ENCODE measurements at places on chromosomes 6 and 20.

GRCh38 chr6:158646023-158646910, 1.7 kb upstream of the DYNLT1 start:
- no peak for DNase-seq

DNA sequence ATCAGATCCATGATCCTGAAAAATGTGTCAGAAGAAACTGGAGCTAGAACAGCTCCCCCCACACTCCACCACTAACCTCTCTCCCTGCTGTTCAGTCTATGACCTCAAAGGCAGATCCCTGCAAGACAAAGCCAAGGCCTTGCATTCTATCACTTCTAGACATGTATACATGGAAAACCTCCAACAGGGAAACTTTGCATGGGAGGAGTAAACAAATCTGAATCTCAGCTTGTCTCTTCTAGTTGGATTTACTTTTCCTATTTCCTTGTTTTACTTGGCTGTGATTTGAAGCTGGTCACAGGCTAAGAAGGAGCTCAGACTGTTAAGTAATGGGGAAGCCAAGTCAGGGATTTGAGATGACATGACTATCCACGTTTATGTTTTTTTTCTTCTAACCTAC, 456.8 kb upstream of the CHD6 start:
- no peak for DNase-seq

GRCh38 chr20:64156136-64156885, 7.9 kb upstream of the MYT1 start:
- no peak for DNase-seq

DNA sequence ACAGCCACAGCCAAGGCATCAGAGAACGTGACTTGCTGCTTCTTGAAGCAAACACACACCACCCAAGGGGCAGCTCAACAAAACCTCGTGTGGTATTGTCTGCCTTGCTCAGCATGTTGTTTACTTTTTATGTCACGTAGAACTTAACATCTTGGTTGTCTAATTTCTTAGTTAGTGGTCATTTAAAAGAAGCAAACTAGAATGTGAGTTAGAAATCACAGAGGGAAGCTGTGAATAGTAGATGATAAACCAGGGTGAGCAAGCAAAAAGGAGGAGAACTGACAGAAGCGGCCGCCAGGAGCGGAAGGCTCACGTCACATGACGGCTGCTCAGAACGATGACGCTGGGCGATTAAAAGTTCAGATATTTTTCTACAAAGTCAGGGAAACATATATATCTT, 51.5 kb upstream of the KIF25 start:
- no peak for DNase-seq

DNA sequence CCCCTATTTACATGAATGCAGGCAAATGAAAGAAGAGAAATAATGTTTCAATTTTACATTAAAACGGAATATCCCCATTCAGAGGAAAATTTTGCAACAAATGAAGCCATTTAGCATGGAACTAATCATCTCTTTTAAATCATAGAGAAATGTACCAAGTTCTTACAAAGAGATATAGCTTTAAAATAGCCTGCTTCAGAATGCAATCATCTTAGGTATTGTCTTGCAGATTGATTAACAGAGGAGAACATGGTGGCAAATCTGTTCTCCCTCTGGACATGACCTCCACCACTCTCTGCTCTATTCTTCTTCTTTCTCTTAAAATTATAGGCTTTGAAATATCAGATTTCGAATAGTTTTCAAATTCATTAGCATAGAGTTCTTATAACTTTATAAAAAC, 155.7 kb upstream of the DTNBP1 start:
- no peak for DNase-seq

DNA sequence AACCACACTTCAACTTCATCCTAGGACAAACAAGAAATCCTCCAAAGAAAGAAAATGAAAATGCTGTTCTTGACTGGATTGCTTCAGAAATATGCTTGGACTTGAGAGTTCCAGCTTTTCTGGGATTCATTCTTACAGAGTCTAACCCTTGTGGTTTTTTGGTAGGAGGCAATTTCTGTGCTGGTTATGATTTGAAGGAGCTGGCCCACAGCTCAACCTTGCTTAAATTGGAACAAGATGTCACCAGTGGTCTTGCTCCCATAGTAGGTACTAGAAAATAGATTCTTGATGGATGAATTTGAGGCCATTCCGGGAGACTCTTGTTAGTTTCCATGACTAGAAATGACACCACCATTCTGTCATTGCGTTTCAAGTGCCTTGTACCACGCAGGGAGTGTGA, 54.3 kb upstream of the BMP6 start:
- DNase-seq, result peak; percentile 18

DNA sequence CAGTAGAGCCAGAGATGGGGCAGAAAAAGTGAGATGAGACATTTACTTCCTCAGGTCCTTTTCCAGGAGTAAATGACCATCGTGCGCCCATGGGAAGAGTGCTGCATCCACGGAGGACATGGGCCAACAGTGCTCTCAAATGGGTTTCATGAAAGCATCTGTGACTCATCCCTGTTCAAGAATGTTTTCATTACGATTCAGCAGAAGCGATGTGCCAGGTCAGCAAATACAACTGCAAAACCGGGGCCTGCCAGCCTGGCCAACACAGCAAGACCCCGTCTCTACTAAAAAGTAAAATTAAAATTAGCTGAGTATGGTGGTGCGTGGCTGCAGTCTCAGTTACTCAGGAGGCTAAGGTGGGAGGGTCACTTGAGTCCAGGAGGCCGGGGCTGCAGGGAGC, 125.1 kb downstream of the LY86 start:
- DNase-seq, result peak; percentile 52

DNA sequence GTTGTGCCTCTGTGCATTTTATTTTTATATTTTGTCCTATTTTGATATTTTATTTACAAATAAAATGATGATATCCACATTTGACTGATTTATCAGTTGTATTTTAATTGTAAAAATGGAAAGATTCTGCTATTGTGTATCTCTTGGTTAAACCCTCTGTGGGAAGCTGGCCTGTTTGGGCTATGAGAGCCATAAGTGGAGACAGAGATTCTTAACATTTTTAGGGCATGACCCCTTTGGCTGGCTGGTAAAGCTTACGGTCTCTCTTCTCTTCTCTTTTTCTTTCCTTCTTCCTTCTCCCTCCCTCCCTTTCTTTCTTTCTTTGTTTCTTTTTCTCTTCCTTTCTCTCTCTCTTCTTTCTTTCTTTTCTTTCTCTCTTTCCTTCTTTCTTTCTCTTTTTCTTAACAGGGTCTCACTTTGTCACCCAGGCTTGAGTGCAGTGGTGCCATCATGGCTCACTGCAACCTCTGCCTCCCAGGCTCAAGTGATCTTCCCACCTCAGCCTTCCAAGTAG, 172.3 kb upstream of the CDYL start:
- DNase-seq, result no peak

GRCh38 chr20:8842525-8842924, 226.4 kb upstream of the PLCB4 start:
- no peak for DNase-seq
